ENCODE measurements at places on chromosomes 5 and 9.

DNA sequence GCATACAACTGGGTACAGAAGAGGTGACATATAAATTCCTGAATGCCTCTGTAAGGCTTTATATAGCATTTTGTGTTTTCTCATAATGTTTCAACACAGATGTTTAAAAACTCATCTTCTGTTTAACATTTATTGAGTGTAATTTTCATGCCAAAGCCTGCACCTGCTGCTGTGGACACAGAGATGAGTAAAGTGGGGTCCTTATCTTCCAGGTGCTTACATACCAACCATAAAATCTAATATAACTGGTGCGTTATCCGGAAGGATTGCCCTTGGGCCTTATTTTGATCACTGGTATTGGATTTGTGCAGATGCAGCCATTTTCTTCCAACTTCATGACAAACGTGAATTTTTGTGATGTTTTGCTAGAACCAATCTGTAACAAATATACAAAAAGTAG lies 222.3 kb downstream of the DMRT2 start:
- H3K27ac ChIP-seq = no peak overlapping the region
- H3K4me3 ChIP-seq = no peak overlapping the region
- no peak for DNase-seq
- H3K36me3 ChIP-seq = no peaks in the 10 kb centered on the region

DNA sequence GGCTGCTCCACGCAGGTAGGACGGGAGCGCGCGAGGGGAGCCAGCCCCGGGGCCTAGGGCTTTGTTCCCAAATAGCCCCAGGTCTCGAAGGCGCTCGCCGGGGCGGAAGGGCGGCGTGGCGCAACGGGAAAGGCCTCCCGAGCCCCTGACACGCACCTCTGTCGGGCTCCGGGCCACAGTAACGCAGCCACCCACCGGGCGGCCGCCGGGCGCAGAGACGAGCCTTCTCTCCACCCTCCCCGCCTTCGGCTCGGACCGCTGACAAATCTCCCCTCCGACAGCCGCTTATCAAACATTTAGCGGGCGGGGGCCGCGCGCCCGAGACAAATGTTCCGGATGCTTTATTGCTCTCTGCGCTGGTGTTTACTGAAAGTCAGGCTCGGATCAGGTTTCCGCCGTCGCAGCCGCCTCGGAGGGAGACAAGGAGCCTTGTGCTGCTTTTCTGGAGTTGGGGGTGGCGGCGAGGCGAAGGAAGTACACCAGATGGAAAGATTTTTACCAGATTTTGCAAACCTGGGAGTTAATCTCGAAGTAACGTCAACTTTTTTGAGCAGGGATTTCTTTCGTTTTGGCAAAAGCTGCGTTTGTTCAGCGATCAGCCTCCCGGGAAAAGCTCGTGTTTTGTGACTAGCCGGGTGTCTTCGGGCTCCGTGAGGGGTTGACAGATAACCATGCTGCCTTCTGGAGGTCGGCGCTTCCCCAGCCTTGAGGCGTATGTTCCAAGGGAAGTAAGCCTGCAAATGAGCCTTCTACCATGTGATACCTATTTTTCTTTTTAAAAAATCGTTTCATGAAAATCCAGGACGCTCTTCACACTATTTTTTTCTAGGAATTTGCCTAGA lies 950 bp downstream of the RGMB start:
- peaks cover 55% of the 10 kb centered on the region for H3K27me3 ChIP-seq
- peaks cover 2% of the 10 kb centered on the region for H3K36me3 ChIP-seq
- peak overlapping the region; percentile 90 for H3K27ac ChIP-seq
- DNase-seq = peak; percentile 68

DNA sequence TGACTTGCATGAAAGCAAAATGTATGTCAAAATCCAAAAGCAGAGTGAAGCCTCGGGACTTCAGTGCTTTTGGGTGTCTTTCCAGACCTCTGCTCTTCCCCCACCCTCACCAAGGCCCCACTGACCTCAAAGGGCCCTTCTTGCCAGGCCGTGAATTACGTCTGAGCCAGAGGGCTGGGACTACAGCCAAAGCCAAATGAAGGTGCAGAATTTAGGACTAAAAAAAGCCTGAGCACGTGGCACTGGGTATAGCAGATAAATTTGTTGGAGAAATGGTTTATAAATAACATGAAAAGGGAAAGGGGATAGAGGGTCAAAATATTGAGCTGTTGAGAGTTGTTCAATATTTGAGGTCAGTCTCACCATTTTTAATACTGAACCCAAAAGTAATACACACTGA lies 163.4 kb downstream of the GHR start:
- no peaks in the 10 kb centered on the region for H3K36me3 ChIP-seq
- H3K4me1 ChIP-seq = no peaks in the 10 kb centered on the region
- peaks cover 33% of the 10 kb centered on the region for H3K27me3 ChIP-seq
- H3K27ac ChIP-seq = no peak overlapping the region

DNA sequence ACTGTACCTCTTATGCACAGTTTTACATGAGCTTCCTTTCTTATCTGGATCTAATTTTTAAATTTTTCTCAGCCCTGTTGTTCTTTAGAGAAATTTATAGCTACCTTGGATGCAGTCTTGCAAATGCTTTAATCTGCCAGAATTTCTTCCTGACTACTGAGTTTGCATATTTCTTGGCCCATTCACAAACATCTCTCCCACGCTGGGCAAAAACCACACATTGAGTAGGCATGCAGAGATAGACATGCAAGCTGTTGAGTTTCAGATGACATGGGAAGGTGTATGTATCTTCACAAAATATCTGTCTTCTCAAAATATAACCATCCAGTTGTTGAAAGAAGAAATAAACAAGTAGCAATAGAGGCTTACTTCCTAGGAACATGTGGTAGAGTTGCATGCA lies 101.2 kb downstream of the PARP8 start:
- peaks cover 7% of the 10 kb centered on the region for H3K4me1 ChIP-seq
- H3K27ac ChIP-seq = no peak overlapping the region
- no peak overlapping the region for H3K4me3 ChIP-seq
- H3K36me3 ChIP-seq = peaks cover 55% of the 10 kb centered on the region
- H3K27me3 ChIP-seq = no peaks in the 10 kb centered on the region

DNA sequence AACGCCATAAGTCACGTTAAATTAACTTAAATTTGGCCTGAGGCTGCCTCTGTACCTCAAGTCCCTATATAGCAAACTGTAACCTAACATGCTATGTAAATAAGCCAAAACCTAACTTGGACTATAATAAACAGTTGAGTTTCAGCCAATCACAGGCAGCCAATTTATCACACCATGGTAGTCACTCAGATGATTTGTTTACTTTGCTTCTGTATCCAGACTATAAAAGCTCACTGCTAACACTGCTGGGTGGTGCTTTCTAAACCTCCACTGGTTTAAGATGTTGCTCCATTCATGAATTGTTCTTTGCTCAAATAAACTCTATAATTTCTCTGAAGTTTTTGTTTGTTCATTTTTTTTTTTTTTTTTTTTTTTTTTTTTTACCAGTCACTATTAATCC lies 62.8 kb downstream of the TRPM3 start:
- H3K27ac ChIP-seq = no peak overlapping the region
- no peaks in the 10 kb centered on the region for H3K27me3 ChIP-seq
- DNase-seq = no peak
- no peaks in the 10 kb centered on the region for H3K4me1 ChIP-seq

DNA sequence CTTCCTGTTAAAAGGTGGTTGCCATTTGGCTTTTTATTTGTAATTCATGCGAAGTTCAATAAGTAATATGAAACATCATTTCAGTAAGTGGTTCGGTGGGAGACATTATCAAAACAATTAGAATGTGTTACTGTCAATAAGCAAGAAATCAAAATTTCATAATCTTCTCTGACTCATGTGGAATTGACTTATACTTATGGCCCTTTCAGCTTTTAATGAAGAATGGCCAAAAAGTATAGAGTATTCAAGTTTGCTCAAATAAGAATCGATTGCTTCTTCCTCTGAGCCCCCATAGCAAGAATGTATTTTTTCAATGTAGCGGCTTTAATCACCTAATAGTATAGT lies 174.5 kb downstream of the AOPEP start:
- H3K4me1 ChIP-seq = peaks cover 9% of the 10 kb centered on the region
- no peaks in the 10 kb centered on the region for H3K36me3 ChIP-seq
- no peaks in the 10 kb centered on the region for H3K27me3 ChIP-seq
- no peak for DNase-seq
- H3K27ac ChIP-seq = no peak overlapping the region

DNA sequence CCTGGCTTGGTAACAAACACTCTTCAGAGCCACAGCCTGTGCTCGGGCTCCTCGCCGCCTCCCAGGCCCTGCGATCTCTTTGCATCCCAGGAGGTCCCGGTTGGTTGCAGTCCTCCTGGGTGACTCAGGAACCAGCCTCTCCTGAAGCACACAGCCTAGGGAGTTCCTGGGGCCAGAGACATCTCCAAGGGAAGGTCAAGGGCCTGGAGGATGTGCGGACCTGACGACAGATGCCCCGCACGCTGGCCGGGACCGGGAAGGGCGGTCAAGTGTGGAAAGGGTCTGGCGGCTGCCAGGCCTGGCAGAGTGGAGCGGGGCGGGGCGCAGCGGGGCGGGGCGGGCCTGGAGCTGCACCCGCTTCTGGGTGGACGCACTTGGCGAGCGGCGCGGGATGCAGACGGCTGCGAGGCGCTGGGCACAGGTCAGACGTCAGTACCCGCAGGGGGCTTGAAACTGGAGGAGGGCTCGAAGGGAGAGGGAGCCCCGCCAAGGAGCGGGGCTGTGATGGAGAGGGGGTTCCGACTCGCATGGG lies 45.0 kb upstream of the PRSS3 start:
- no peak overlapping the region for H3K4me3 ChIP-seq
- no peak overlapping the region for H3K27ac ChIP-seq
- peaks cover 82% of the 10 kb centered on the region for H3K27me3 ChIP-seq
- peaks cover 2% of the 10 kb centered on the region for H3K36me3 ChIP-seq
- no peak for DNase-seq
- peaks cover 36% of the 10 kb centered on the region for H3K4me1 ChIP-seq

- H3K4me3 ChIP-seq = no peak overlapping the region
- peaks cover 21% of the 10 kb centered on the region for H3K4me1 ChIP-seq
- peaks cover 33% of the 10 kb centered on the region for H3K36me3 ChIP-seq
- no peak overlapping the region for H3K27ac ChIP-seq
- DNase-seq = no peak
- peaks cover 47% of the 10 kb centered on the region for H3K27me3 ChIP-seq
Observed at GRCh38 chr9:91117959-91118703, 243.6 kb downstream of the AUH start.

DNA sequence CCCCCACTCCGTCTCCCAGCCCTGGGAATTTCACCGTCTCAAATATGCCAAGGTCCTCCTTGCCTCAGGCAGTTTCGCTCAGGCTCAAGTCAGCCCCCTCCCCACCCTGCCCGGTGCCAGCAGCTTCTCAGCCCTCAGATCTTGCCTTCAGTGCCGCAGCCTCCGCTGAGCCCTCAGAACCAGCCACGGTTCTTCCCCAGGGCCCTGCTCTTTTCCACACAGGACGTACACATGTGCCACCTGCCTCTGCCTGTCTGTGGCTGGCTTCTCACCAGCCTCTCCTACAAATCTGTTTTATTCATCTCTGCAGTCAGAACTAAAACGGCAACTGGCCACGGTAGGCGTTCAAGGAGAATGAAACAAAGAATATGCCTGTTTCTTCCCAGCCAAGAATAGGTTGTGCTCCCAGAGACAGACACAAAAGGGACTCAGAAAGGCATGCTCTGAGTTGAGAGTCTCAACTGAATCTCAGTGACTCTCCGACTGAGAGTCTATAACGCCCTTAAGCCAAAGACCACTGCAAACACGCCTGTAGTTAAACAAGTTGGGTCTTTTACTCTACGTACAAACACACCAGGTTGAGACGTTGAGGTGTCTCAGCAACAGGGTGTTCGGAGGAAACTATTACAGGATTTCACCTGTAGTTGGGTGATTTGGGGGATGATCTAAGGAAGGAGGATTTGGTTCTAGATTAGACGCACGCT lies 10.6 kb upstream of the GRIN1 start:
- H3K27me3 ChIP-seq = peaks cover 14% of the 10 kb centered on the region
- H3K4me3 ChIP-seq = peak overlapping the region; percentile 80
- peaks cover 33% of the 10 kb centered on the region for H3K4me1 ChIP-seq
- H3K36me3 ChIP-seq = peaks cover 2% of the 10 kb centered on the region
- peak; percentile 44 for DNase-seq

- no peak for DNase-seq
- no peaks in the 10 kb centered on the region for H3K27me3 ChIP-seq
- H3K4me3 ChIP-seq = no peak overlapping the region
Observed at GRCh38 chr9:91214086-91214485, 147.6 kb downstream of the AUH start.

DNA sequence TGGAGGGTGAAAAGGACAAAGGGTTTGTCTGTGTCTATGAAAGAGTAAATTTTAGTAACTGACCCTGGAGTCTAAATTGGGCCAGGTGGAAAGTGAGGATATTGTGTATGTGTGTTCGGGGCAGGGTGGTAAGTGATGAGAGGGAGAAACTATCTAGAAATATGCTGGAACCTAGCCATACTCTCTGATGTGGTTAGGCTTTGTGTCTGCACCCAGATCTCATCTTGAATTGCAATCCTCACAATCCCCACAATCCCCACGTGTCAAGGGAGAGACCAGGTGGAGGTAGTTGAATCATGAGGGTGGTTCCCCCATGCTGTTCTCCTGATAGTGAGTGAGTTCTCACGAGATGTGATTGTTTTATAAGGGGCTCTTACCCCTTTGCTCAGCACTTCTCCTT lies 60.6 kb downstream of the COMMD10 start:
- no peaks in the 10 kb centered on the region for H3K27me3 ChIP-seq
- DNase-seq = no peak
- H3K4me1 ChIP-seq = no peaks in the 10 kb centered on the region
- no peaks in the 10 kb centered on the region for H3K36me3 ChIP-seq
- H3K27ac ChIP-seq = no peak overlapping the region

DNA sequence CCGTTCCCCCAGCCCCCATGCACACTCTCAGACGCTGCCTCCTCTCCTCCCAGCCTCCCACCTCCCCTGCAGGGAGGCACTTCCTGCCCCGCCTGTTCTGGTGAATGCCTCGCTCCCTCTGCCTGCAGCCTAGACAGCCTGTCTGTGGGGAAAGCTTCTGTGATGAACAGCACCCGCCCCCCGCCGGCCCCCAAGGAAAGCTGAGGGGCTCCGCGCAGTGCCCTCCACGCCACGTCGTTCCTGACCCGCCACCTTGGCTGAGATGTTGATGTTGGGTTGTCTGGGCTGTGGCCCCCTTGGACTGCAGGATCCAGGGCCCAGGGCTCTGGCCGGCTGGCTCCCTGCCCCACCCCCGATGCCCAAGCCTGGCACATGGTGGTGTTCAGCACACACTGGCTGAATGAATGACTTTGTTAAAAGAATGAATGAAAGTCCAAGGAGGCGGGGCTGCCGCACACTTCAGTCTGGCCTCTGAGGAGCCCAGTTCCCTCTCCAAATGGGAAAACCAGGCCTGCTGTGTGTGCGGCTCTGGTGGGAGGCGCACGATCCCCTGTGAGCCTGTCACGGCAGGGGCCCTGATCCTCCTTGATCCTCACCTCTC lies 2.1 kb upstream of the MYMK start:
- peaks cover 7% of the 10 kb centered on the region for H3K27me3 ChIP-seq
- no peaks in the 10 kb centered on the region for H3K36me3 ChIP-seq
- no peak overlapping the region for H3K27ac ChIP-seq
- no peak overlapping the region for H3K4me3 ChIP-seq
- no peaks in the 10 kb centered on the region for H3K4me1 ChIP-seq

- H3K4me1 ChIP-seq = no peaks in the 10 kb centered on the region
- no peak for DNase-seq
- no peaks in the 10 kb centered on the region for H3K27me3 ChIP-seq
- H3K36me3 ChIP-seq = no peaks in the 10 kb centered on the region
Observed at GRCh38 chr9:13444245-13445102, 165.0 kb upstream of the MPDZ start.

Data from activated naive CD4-positive, alpha-beta T cell treated with anti-CD3 and anti-CD28 coated beads, Interleukin-2, amount 10 ng/mL, durations not matched to agents 7 days and 5 days (primary cell).